Left colon (tissue), 2 donors: ENCODE measurements at places on chromosomes 2 and 18.

DNA sequence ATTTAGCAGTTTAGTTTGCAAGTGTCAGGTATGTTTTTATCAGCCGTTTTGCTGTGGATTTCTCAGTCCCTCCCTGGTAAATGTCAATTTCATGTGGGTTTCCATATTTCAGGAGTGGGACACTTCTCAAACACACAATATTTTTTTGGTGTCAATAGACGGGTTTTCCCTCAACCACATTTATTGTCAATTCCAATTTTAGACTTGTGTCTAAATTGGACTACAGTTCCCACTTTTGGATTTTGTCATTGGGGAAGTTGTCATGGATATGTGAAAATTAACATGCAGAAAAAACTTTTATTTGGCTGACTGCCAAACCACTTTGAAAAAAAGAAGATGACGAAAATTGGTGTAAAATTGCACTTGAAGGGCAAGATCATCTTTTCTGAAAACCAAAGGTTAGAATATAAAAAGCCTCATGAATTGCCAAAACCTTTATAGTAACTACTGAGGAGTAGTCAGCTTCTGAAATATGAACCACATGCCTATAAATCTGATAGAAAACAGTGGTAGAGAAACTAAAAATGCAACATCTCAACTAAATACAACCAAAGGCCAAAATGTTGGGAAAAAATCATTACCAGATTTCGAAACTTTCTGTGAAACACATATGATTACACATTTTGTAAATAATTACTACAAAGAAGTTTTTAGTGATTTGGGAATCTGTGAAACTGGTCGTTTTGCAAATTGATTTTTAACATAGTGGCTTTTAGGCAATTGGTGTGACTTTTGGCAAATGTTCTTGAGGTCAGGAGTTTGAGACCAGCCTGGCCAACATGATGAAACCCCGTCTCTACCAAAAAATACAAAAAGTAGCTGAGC lies 106.4 kb downstream of the BCL2L11 start:
- DNase-seq = no peak

GRCh38 chr2:10266133-10266620 lies 36.5 kb upstream of the HPCAL1 start:
- DNase-seq = peak; percentile 15

- no peak for DNase-seq
Observed at GRCh38 chr18:13393338-13393737, 174.8 kb downstream of the LDLRAD4 start.

- no peak for DNase-seq
Observed at GRCh38 chr2:169001116-169001815, 29.9 kb downstream of the ABCB11 start.
